ENCODE measurements at places on chromosomes 5 and 9.

DNA sequence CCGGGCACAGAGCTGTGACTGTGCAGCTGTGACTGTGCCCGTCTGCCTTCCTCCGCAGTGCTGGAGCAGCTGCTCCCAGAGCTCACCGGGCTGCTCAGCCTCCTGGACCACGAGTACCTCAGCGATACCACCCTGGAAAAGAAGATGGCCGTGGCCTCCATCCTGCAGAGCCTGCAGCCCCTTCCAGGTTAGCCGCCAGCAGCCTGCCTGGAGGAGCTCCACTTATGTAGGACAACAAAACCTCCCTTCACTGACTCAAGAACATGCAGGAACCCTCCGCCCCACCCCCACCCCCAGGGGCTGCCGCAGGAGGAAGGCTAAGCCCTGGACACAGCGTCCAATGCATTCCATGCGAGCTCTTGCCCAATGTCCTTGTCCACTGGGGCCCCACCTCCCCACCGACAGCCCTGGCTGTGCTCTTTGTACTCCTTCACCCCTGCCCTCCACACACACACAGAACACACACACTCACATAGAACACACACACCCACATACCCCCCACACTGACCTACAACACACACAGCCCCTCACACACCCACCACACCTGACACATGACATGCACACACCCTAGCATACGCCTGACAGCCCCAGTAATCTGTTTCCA is 27.9 kb downstream of the AFAP1L1 start:
- DNase-seq = no peak

DNA sequence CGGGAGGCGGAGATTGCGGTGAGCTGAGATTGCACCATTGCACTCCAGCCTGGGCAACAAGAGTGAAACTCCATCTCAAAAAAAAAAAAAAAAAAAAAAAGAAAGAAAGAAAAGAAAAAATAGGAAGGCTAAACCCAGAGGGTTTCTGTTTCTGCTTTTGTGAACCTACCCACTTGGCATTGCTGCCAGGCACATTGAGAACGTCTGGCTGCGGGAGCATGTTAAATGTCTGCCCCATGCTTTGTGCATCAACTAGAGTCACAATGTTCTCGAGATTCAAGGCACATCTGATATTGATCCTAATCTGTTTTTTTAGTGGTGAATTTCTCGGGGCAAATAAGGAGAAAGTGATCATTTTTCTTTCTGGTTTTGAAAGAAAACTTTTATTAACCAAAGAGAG is 2.8 kb downstream of the SLC25A25 start:
- DNase-seq = no peak

GRCh38 chr9:78694974-78695373 is 398.0 kb downstream of the PSAT1 start:
- no peak for DNase-seq

DNA sequence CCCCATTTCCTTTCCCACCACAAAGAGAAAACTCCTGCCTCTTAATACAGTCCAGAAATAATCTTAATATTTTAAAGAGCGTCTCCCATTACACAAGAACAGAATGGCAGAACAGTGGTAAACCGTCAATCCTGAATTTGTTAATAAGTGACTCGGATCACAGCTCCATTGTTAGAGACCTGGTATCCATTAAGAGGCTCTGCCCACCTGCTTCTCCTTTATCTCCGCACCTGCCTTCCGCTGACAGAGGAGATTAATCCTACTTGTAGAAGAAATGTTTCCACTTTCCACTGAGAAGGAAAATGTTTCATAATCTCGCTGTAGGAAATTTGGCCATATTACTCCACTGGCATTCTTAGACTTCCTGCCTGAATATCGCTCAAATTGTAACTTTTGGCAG is 1493.2 kb downstream of the MAT2B start:
- no peak for DNase-seq

DNA sequence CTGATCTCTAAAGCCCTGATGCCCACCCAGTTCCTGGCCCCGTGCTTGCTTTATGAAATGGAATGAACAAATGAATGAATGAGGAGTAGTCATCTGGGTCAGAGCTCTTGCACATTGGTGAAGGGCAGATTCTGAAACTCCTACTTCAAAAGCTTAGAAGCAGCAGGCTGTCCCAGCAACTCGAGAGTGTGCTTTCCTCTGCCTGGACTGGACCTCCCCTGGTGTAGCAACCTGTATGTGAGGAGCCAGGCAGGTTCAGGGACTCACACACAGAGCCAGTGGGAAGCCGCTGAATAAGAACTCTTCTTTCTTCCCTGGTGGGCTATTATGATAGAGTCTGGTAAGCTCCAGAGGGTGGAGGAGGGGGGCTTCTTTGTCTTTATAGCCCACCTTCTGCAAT is 396.4 kb downstream of the CDK5RAP2 start:
- no peak for DNase-seq

DNA sequence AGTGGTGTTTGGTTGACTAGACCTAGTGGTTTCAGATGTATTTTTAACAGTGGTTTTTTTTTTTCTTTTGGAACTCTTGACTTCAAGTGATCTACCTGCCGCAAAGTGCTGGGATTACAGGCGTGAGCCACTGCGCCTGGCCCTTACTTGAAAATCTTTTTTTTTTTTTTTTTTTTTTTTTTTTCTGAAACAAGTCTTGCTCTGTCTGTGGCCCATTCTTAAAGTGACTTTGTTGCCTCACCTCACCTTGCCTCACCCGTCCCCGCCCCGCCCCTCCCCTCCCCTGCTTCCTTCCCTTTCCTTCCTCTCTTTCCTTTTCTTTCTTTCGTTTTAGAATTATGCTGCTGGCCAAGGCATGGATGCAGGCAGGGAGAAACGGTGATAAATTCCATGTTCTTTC is 26.0 kb downstream of the GPBP1 start:
- no peak for DNase-seq

DNA sequence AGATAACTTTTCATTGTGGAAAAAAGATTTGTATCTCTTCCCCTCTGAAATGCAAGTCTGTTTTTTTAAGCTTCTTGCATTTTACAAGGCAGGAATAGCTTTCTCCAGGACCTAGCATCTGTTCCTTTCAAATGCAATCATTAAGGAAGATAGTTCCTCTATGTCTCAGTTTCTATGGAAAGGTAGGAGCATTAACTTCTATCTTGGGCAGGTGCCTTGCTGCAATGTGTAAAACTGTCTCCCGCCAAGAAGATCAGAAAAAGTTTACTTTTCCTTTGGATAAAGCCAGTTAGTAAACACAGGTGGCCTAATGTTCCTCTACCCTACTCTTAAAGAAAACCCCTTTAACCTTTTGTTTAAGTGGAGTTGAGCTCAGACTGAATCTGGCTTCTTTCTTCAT is 560.6 kb upstream of the CYLC2 start:
- no peak for DNase-seq

DNA sequence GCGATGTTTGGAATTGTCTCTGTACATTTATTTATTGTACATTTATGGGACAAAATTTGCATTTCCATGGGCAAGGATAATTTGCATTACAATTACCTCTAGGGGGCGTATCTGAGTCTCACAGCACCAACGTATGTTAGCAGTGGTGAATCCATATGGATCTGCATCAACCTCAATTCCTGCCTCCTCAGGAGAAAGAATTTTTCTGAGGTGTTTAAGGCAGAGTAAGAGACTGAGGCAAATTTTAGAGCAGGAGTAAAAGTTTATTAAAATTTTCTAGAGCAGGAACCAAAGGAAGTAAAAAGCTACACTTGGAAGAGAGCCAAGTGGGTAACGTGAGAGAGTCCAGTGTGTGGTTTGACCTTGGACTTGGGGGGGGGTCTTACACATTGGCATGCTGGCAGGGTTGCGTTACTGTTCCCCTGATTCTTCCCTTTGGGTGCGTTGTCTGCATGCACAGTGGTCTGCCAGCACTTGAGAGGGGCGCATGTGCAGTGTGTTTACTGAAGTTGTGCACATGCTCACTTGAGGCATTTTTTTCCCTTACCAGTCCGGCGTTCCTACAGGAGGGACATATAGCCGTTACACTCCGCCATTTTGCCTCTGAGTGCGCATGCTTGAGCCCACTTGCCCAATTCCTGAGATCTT is 21.0 kb upstream of the RAB14 start:
- no peak for DNase-seq

GRCh38 chr5:143106174-143106573 is 297.3 kb downstream of the NR3C1 start:
- no peak for DNase-seq

- no peak for DNase-seq
These were observed 6.8 kb downstream of the TMEM250 start for GRCh38 chr9:136111910-136112309.

DNA sequence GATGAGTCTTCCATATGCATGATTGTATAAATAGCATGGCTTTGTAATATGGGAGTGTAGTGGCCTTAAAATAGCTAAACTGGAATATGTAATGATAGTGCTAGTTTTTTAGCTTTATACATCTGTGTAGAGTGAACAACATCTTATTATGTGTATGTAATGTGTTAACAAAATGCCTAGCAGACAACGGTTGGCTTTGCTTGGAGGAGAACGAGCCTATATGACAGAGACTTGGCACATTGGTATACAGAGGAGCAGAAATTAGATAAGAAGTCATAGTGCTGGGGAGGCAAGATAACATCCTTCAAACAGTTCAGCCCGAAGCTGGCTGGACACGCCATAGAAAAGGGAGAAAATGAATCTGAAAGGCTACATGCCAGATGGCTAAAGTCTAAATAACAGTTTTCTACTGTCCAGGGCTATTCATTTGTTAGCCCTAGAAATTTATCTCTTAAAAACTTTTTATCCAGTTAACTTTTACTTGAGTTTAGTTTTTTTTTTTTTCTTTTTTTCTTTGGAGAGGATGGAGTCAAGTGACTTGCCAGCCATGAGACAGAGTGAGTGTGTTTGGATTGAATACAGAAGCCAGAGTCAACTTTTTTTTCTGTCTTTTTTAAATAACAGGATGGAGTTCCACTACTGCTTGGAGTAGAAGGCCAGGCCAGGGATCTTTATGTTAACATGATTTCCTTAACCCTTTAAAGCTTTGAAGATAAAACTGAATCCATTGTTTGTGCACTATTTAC is 214.4 kb upstream of the ACTBL2 start:
- no peak for DNase-seq

- DNase-seq = no peak
These were observed 8.6 kb downstream of the ITK start for GRCh38 chr5:157189223-157189622.

DNA sequence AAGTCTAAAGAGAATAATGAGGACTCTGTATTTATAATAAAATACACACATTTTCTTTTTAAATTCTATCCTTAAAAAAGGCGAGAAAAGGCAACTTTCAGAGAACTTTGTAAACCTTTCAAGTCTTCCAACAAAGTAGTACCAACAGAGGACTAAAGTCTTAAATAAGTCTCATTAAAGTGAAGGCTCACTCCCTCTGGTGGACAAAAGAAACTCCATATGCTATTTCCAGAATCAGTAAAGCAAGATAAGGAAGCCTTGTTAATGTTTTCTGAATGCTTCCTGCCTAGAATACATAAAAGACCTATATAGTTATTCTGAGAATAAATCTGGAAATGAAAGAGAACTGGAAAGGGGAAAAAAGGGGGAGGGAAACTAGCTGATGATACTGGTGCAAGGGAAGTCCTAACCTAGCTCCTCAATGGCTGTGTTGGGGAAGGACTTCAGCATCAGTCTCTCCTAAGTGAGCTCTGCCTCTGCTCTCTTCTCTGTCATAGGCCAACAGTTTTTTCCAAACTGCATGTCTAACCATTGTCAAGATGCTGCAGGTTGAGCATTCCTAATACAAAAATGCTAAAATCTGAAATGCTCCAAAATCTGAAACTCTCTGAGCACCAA is 7.2 kb downstream of the HMGCS1 start:
- no peak for DNase-seq

DNA sequence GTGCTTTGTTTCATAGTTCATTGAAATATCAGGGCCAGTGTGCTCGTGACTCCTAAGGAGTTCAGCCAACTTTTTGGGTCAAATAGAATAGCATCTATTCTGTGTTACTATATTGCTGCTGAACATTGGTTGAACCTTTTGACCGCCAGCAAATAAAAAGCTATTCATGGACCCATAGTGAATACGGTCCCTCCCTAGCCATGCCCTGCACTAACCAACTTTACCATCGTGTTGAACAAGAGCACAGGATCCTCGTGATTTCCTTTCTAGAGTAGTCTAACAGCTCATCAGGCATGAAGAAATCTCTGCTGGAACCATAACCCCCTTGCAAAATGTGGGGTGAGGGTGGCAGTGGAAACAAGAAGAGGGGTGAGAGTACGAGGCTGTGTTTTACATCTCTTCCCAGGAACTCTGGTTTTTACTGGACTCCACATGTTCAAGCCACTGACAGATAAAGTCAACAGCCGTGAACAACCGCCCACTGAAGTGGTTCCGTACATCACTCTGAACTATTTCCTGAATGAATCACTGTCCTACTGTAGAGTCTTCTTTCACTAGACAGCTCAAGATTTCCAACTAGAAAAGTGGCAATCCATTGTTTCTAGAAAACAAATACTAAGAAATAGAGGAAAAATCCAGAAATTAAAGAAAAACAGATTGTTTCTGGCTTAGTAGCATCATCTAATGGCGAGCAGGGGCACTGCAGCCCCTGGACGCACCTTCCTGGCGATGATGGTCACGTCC is 70.1 kb upstream of the SPATA31E1 start:
- DNase-seq = no peak

- DNase-seq = no peak
These were observed 6.3 kb upstream of the TNFSF15 start for GRCh38 chr9:114811966-114812636.

DNA sequence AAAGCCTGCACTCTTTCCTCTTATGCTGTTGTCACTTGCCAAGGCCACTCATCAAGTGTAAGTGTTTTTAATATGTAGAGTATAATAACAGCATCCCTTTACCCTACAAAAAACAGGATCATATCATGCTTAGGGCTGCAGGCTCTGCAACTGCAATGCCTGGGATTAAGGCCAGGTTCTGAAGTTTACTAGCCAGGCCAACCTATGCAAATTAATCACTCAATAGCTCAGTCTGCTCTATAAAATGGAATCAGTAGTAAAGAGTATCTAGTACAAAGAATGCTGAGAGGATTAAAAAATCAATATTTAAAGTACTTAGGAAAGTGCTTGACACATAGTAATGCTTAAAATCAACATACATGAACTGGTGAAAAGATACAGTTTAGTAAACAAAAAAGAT is 253.3 kb downstream of the EDIL3 start:
- DNase-seq = no peak

- DNase-seq = no peak
These were observed 702.5 kb upstream of the GRAMD2B start for GRCh38 chr5:125720721-125721120.

GRCh38 chr9:84688956-84689355 is 19.4 kb downstream of the NTRK2 start:
- no peak for DNase-seq

- no peak for DNase-seq
These were observed 877.0 kb downstream of the NR2F1-AS1 start for GRCh38 chr5:92703976-92704375.

DNA sequence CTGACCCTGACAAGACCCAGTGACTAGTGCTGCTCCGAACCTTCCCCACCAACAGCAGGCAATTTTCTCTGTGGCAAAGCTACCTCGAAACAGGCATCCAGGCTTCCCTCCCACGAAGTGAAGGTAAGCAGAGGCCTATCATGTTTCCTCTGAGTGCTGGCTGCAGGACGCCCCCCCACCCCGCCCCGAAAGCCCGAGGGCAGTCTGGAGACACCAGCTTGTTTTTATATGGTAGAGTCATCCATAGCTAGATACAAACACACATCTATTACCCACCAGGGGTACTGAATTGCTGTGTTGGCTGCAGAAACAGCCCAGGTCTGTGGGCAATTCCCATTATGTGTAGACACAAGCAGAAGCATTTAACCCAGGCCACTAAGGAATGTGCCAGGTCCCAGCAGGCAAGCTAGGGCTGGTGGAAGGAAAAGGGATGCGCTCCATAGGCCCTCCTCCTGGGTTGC is 40.4 kb downstream of the LIX1 start:
- DNase-seq = no peak

GRCh38 chr5:65076251-65076869 is 307.6 kb downstream of the CWC27 start:
- DNase-seq = no peak
